Activated effector memory CD4-positive, alpha-beta T cell treated with Interleukin-2 at 50 U/mL for 16 hours (primary cell): ENCODE measurements at places on chromosomes 6 and 20.

DNA sequence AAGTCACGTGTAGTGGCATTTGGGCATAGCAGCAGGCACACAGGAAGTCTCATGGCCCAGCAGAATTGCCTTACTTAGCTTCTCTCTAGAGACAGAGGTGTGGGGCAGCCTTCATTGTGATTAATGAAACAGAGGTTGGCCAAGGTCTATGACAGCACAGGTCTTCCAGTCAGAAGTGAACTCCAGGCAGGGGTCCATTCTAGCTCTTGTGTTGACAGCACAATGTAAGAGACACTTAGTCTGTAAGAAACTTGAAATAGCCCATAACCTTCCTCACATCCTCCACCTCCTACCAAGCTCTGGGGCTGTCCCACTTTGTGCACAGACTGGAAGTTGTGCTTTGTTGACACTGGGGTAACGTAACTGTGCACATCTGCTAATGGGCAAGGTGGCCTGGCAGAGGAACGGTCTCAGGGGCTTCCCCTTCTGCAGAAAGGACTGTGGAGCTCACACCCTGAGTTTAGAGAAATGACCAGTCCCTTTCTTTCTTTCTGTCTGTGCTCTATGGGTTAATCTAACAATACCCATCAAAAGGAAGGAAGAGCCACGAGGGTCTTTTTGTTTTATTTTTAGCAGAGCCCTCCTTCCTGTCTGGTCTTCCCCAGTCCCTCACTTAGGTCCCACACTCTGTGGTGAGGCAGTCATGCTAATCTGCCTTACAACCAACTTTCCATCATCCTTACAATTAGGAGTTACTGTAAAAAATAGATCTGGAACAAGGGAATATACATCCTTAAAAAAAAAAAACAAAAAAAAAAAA, 35.6 kb upstream of the TAGAP start:
- DNase-seq: no peak

- no peak for DNase-seq
Observed at GRCh38 chr6:5497896-5498578, 236.7 kb downstream of the FARS2 start.

DNA sequence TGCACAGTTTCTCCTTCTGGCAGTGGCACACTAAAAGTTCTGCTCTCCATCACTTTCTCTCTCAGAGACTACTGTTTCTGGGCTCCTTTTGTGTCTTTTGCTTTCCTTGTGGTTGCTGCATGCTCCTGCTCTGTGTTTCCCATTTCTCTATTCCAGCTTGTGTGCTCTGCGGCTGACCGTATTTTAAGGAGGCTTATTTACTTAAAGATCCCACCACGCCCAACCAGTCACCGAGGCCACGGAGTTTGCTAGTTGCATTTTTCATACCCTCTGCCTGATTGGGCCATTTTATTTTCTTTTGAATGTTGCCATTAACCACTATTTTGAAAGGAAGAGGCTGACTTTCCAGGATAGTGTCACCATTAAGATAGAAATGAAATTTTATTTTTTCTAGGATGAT, 626.4 kb upstream of the MMS22L start:
- no peak for DNase-seq

GRCh38 chr6:37456126-37456525, 23.1 kb downstream of the CMTR1 start:
- no peak for DNase-seq

DNA sequence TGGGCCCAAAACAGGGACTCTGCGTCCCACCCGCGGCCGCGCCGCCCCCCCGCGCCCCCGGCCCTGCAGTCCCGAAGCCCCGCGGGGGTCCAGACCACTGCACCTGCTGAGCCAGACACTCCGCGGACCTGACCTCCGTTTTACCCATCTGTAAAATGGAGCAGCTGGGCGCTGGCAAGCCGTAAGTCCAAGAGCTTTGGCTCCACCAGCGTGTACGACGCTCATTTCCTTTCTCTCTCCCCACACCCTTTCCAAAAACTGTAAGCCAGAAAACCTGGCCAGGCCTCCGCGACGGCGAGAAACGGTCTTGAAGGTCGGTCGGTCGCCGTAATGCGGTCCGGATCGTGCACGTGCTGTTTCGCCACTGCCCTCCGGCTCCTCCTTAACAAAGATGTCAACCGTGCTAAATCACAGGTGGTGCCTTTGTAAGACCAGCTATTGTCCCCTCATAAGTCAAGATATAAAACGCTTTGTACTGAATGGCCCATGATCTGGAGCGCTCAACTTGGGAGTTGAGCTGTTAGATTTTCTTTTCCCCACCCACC, 7.8 kb upstream of the NR2E1 start:
- no peak for DNase-seq

GRCh38 chr6:107805504-107805903, 18.6 kb downstream of the SCML4 start:
- no peak for DNase-seq

- DNase-seq: no peak
Observed at GRCh38 chr6:130769861-130770260, 57.3 kb upstream of the SMLR1 start.

DNA sequence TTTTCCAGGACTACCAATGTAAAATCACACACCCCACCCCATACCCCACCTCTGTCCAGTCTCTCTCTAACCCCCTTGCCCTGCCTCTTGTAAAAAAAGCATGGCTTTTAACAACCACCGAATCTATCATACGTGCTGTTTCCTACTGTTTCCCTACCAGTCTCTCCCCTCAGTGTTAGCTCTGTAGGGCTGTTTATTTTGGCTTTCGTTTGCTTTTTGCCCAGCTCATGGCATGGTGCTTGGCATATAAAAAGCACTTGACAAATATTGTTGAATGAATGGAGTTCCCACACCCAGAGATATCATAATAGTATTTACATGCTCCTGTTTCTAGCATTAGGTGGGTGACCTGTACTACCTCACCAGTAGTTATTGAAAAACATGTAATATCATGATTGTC, 148.2 kb downstream of the OPRM1 start:
- no peak for DNase-seq

DNA sequence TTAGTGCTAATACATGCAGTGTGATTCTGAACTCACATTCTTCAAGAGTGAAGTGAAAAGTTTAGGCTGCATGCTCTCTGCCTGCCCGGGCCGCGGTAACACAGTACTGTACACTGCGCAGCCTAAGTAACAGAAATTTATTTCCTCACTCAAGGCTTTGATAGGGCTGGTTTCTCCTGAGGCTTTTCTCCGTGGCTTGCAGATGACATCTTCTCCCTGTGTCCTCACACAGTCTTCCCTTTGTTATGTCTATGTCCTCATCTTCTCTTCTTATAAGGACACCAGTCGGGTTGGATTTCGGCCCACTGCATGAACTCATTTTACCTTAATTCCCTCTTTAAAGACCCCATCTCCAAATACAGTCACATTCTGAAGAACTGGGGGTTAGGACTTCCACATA, 51.1 kb upstream of the TMEM170B start:
- no peak for DNase-seq

GRCh38 chr20:59705651-59706399, 101.5 kb downstream of the PHACTR3 start:
- no peak for DNase-seq

DNA sequence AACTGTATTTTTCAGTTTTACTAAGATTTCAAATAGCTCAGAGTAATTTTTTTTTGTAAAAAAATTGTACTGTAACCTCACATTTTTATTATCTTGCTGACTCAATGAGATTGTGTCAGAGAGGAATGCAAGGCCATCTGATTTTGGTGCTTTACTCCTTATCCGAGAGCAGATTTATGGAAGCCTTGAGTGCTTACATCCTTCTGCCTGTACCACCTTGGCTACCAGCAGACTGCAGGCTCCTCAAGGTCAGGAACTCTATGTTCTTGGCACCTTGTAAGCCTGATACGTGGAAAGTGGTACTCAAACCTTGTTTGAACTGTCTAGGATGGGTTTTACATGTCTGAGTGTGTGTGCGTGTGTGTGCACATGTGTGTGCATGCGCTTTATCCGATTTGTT, 80.1 kb upstream of the MLIP start:
- DNase-seq: no peak

- DNase-seq: no peak
Observed at GRCh38 chr6:48744948-48745347, 634.0 kb upstream of the PTCHD4 start.

DNA sequence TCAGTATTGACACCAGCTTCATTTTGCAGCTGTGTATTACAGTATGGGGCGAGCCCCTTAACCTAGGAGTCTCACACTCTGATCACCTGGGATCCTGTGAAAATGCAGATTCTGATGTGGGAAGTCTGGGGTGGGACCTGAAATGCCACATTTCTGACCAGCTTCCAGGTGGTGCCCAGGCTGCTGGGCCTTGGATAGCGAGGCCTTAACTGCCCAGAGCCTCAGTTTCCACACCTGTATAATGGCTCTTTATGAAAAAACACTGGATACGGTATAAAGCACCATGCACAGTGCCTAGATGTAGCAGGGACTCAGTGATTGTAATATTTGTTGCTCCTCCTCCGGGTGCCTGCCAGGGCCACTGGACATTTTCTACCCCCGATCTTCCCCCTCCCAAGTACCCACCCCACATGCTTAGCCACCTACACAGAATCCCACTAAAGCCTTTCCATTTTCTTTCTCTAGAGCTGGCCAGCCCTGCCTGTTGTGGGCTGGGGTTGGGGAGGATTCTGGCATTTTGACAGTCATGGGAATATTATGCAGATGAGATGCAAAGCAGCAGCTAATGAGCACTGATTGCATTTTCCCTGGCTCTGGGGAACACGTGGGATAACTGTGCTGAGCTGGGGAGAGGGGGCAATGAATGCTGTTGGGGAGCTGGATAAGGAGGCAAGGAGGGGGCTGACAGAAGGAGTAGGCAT, 44.8 kb downstream of the SPDEF start:
- DNase-seq: no peak

DNA sequence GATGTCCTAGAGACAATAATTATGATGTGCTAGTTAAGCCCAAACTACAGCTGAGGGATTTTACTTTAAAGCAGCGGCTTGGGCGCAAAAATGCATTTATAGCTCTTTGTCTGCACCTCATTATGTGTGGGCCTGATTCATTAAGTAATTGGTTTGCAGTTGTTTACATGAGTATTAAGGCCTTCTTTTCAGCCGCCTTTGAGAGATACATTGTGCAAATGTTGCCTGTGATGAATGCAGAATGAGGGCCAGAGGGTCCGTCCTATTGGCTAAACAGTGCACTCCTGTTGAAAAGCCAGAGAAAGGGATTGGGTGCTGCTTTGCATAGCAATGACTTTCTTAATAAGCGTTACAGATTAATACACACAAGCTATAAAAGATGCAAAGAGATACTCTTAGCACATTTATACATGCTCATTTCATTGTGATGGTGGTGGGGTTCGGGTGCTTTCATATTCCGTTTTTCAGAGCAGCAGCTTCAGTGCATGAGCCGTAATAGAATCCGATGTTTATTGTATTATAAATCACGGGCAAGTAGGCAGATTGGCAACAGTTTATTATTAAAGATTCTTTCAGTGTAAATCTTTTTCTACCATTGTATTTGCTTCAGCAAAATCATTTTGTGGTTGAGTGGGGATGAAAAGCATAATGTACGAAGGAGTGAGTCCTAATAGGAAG, 68.2 kb upstream of the XRN2 start:
- no peak for DNase-seq

DNA sequence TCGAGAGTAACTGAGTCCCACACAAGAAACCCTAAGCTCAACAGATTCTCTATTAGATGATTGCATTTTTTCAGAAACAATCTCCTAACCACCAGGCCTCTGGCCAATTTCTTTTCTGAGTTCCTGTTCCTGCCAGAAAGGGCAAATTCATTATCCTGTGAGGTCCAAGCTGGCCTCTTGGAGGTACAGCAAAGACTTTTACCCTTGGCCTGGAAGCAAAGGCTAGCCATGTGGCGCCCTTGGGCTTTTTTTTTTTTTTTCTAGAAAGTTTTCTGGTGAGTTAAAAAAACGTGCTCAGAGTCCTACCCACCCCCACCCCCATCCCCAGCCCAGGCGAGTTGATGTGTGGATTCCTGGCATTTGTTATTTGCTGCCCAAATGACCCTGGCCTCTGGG, 59.0 kb upstream of the EEF1A1 start:
- DNase-seq: no peak

- no peak for DNase-seq
Observed at GRCh38 chr6:47737406-47737805, 39.0 kb downstream of the ADGRF4 start.

DNA sequence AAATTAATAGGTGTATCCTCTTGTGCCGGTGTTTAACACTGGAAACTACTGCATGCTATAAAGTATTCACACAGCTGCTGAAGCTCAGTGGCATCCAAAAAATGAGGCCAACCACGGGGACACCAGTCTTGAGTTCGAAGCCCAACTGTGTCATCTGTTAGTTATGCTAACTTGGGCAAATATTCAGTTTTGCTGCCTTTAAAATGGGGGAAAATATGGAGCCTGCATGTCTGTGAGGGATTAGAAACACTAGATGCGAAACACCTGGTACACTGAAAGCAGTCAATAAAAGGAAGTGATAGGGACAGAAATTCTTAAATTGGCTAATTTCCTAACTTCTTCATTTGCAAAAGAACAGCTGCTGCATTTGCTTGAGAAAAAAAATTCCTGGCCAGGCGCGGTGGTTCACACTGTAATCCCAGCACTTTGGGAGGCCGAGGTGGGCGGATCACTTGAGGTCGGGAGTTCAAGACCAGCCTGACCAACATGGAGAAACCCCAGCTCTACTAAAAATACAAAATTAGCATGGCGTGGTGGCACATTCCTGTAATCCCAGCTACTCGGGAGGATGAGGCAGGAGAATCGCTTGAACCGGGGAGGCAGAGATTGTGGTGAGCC, 36.6 kb upstream of the MLIP start:
- no peak for DNase-seq

DNA sequence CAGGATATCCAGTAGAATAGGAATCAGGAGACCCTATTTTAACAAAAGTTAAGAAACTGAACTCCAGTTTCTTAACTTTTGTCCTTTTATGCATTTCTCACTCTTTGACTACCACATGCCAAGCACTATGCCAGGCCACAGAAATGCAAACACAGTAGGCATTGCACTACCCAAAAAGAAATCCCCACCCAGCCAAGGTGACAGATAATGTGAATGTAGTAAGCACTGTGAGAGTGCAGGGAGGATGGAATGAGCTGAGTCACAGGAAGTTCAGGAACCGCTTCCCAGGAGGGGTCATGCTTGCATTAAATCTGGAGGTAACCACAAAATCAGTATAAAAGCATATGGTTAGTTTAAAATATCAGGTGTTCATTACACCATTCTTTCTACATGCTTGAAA, 20.1 kb upstream of the FAM83C start:
- no peak for DNase-seq

DNA sequence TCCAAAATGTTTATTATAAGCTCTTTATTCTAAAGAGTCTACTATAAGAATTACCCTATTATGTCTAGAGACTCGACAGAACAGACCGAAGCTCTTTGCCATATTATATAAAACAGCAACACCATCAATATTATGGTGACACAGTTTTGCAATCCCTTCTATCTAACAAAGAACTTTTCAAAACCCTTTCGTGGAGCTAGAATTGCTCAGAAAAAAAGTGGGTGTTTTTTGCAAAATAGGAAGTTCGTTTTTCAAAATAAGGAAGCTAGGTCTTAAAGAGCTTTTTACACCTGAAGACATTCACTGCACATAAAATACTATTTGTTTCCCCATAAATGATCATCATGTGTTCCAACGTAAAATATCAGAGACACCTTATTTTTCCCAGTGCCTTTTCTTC, 240.0 kb downstream of the FOXC1 start:
- no peak for DNase-seq

- DNase-seq: no peak
Observed at GRCh38 chr6:156948807-156949206, 171.6 kb downstream of the ARID1B start.
